ENCODE measurements at places on chromosomes 5 and 9. TPM values are rescaled to one million over a fixed set of nuclear protein-coding genes. Genes with fewer than 3 reads are reported as not detected.

The PDGFRB gene
- 47.8 TPM for total RNA-seq

The RNF208 gene
- 29.7 TPM for total RNA-seq

The ADGRD2 gene
- total RNA-seq = not detected

The IFNB1 gene
- not detected for total RNA-seq

The CTNNA1 gene
- 296 TPM for total RNA-seq

The VCAN gene
- total RNA-seq = 16.9 TPM

The GRIN3A gene
- 0.59 TPM for total RNA-seq

The TAF11L5 gene
- total RNA-seq = not detected

The PRSS3 gene
- total RNA-seq = not detected

The PCDHA9 gene
- total RNA-seq = not detected

The ZNF454 gene
- total RNA-seq = 2.3 TPM

The TIGD6 gene
- total RNA-seq = 1.9 TPM
